T-helper 9 cell (primary cell): ENCODE measurements at places on chromosomes 13 and 19.

DNA sequence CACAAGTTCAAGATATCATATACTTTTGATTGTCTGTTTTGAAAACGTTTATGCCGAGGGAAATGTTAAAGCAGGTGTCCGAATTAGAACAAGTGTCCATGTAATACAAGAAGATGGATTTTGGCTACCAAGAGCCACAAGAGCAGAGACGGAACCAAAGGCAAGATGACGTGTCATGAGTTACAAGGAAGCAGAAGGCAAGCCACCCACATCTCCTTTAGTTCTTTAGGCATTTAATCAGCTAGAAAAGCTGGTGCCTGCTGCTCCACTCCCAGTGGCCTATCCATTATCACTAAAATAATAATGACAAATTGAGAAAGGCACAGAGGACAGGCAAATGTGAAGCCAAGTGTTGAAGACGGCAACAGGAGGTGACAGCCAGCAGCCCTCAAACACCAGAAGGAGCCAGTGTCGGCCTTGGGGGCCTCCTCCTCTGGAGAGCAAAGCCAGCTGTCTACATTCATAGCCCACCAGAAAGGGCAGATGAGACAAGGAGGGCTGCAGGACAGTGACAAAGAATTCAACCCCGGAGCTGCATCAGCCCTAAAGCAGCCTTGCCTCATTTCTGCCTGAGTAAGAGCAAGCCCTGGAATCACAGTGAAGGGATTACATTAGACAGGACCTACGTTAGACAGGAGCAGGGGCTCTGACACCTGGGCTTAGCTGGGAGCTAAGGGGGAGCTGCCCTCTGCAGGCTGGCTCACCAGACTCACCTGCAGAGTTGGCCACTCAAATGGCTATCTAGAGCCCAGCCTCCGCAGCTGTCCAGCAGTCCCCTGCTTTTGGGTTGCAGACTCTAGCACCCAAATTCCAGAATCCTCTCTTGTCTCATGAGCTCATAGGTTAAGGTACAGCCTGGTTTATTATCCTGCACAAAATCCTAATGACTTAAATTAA, 569.9 kb downstream of the UQCRFS1 start:
- no peak for DNase-seq

DNA sequence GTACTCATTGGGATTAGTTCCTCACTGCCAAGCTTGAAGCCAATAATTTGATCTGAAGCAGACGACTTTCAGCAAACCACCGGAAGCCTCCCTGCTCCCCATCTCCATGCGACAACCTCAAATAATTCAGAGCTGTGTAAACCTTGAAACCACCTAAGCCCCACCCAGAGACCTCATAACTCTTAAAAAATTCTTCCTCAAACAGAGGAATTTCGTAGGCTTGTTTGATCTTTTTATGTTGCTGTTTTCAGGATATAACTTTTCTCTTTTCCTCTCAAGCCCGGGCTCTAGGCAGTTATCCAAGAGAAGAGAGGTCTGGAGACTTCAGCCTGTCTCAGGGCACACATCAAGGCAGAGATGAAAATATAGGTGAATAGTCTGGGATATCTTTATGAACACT, 311.6 kb downstream of the KCNRG start:
- DNase-seq, result no peak

GRCh38 chr19:5002143-5002542, 33.2 kb downstream of the KDM4B start:
- DNase-seq, result no peak

GRCh38 chr19:51820011-51820410, 25.1 kb downstream of the FPR3 start:
- no peak for DNase-seq

- DNase-seq, result no peak
Observed at GRCh38 chr13:72850959-72851677, 69.2 kb downstream of the PIBF1 start.

- DNase-seq, result no peak
Observed at GRCh38 chr13:76038920-76039716, 403.0 kb downstream of the LMO7 start.

DNA sequence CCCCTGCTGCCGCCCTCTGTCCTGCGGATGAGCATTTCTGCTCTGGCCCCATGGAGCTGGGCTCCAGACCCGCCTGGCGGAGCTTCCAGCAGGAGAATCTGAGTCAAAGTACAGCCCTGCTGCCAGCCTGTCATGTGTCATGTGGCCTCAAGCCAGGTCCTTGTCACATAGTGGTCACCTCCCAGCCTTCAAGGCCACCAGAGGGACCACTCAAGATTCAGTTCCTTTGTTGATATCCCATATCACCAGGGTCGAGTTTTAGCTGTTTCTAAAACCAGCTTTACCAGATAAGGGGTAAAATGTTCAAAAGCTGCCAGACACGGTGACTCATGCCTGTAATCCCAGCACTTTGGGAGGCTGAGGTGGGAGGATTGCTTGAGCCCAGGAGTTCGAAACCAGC, 13.4 kb downstream of the THOP1 start:
- DNase-seq, result no peak

DNA sequence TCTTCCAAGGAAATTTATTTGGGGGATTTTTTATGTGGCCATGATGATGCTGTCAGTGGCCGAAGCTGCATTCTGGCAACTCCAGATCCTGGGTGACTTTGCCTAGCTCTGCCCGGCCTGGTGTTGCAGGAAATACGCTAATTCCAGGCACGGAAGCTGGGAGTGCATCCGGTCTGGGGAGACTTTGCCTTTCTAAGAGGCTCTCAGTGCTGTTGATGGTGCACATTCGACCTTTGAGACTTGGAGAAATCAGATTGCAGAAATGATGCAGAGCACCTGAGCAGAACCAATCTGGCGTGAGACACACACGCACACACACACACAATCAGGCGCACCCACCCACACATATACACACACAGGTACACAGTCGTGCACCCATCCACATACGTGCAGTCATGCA, 5.9 kb upstream of the TMEM255B start:
- no peak for DNase-seq

DNA sequence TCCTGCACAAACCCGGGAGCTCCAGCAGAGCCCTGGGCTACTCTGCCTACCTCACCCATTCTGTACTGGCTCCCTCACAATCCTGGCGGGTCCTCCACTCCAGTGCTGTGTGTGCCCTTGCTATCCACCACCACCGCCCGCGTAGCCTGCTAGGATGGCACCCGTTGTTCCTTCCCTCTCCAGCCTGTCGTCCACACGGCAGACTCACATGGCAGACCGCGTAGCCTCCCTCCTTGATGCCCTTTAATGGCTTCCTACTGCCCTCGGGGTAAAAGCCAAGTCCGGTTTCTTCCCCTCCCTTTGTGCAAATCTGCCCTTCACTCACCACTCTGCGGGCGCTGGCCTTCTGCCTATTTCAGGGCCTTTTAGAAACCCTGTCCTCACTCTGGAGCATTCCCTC, 106.6 kb downstream of the RAB20 start:
- DNase-seq, result no peak

DNA sequence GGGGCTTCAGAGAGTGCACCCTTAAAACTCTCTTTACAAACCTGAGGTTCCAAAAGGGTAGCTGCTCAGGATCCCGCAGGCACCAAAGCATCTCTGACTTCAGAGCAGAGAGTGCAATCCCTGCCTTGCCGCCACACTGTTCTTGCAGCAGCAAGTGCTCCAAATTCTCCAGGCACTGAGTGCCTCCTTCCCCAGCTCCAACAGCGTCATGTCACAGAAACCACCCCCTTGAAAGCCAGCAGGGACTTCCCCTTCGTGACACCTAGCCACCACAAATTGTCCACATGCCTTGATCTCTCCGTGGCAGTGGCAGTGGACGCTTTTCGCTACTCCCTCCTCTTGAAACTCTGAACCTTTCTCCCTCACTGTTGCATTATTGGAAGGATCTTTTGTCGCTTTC, 39.9 kb downstream of the MBNL2 start:
- peak; percentile 7 for DNase-seq

GRCh38 chr19:34475026-34475974, 6.3 kb upstream of the WTIP start:
- DNase-seq, result no peak

- no peak for DNase-seq
Observed at GRCh38 chr19:40552848-40553247, 23.8 kb upstream of the SHKBP1 start.

- no peak for DNase-seq
Observed at GRCh38 chr13:46085737-46086136, 19.1 kb downstream of the CPB2 start.

- no peak for DNase-seq
Observed at GRCh38 chr13:23288564-23288963, 107.8 kb downstream of the SGCG start.

GRCh38 chr19:10259162-10259905, 7.3 kb downstream of the MRPL4 start:
- peak; percentile 83 for DNase-seq

- DNase-seq, result no peak
Observed at GRCh38 chr13:53121131-53121773, 92.6 kb downstream of the OLFM4 start.

DNA sequence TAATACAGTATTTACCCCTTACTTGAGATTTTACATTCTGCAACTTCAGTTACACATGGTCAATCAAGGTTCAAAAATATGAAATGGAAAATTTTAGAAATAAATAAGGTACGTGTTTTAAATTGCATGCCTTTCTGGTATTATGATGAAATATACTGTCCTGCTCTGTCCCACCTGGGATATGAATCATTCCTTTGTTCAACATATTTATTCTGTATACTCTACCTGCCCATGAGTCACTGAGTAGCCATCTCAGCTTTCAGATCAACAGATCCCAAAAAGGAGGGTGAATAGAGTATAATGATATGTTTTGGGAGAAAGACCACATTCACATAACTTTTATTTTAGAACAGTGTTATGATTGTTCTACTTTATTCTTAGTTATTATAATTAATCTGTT, 37.8 kb downstream of the STOML3 start:
- no peak for DNase-seq

DNA sequence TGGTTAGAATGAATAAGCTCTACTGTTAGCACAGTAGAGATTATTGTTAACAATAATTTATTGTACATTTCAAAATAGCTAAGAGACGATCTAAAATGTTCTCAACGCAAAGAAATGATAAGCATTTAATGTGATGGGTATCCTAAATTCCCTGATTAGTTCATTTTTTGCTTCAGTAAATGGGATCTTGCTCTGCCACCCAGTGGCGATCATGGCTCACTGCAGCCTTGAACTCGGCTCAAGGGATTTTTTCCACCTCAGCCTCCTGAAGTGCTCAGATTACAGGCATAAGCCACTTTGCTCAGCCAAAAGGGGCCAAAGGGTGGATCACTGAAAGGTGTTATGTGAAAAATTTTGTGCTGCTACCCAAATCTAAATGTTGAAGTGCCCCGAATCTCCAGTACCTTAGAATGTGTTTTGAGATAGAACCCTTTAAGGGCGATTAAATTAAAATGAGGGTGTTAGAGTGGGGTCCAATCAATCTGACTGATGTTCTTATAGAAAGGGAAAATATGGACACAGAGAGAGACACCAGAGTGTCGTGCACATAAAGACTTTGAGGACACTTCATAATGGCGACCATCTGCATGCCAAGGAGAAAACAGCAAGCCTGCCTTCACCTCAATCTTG, 31.5 kb upstream of the ZNF766 start:
- peak; percentile 33 for DNase-seq

DNA sequence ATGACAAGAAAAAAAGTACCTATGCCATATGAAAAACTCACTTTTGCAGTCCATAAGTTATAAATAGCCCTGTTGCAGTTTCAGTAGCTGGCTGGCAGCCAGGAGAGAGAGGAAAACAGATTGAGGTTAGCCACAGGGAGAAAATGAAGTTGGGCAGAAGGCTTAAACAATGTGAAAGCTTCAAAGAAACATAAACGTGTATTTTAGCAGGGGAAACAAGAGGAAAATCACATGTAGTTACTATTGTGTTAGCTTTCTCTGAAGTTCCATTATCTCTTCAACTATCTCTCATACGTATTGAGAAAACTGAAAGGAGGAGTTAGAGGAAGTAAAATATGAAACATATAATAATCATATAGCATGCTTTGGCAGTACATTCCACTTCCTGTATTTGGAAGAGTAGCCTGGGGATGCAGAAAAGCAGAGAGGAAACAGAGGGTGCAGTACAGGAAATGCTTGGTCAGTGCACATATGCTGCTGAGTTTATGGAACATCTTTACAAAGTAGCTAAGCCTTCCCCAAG, 1551.1 kb downstream of the EFNB2 start:
- peak; percentile 9 for DNase-seq

- no peak for DNase-seq
Observed at GRCh38 chr19:17180997-17181702, 34.0 kb upstream of the USE1 start.

DNA sequence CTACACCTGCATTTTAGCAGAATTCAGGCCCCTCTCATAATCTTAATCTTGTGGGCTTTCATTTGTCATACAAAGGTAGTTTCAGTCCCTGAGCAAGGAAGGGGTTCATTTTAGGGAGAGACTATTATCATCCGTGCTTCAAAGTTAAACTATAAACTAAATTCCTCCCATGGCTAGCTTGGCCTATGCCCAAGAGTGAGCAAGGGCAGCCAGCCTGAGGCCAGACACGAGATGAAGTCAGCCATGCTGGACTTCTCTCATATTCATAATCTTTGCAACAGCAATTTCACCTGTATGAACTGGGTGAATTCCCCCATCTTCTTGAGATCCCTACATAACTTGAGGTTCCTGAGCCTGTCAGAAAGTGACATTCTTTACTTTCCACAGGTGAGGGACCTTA, 13.0 kb downstream of the ERICH4 start:
- no peak for DNase-seq

DNA sequence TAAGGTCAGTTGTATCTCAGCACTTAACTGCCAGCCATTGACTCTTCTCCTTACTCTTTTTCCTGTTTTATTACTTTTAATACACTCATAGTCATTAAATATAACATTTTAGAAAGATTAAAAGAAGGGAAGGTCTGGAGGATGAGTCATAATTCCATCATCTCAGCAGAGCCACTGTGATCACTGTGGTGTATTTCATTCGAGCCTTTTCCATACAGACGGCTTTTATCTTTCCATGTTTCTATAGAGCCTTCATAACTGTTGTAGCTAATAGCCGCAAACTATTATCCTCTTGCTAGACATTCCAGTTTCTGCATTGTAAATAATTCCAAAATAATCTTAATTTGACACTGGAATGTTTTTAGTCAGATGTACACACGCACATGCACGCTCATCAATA, 4.7 kb upstream of the FLT1 start:
- no peak for DNase-seq

DNA sequence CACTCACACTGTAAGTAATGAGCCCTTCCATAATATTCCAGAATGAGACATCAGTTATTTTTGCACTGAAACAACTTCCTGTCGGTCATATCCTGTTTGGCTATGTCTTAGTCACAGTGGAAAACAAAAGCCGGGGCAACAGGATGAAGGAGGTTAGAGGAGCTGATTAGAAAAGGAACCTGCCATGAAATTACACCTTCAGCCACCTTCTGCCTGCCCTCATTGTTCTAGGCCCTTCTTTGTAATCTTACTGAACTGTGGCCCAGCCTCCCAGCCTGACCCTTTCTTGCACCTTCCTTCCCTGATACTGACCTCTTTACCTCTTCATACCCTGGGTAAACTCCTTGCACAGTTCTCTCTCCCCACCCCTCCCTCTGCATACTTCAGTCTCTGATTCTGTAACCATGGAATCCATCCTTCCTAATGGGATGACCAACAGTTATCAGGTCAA, 67.3 kb downstream of the DOCK9 start:
- DNase-seq, result no peak
